ENCODE measurements at places on chromosomes 5 and 9. TPM values are rescaled to one million over a fixed set of nuclear protein-coding genes. Genes with fewer than 3 reads are reported as not detected.

GFPT2 gene
- 0.78 TPM for total RNA-seq

HMCN2 gene
- total RNA-seq = 3.0 TPM

DDX46 gene
- total RNA-seq = 19.0 TPM

NOP16 gene
- 12.0 TPM for total RNA-seq

DOLK gene
- 7.5 TPM for total RNA-seq

CCL21 gene
- total RNA-seq = 1.7 TPM

Measured in left lobe of liver (tissue), 2 donors.